ENCODE measurements at places on chromosomes 2 and 18. TPM values are rescaled to one million over a fixed set of nuclear protein-coding genes. Genes with fewer than 3 reads are reported as not detected.

ZNF142 gene
- total RNA-seq: 43.4 TPM

- no peaks in the 10 kb centered on the region for H3K4me1 ChIP-seq
- peaks cover 11% of the 10 kb centered on the region for H3K36me3 ChIP-seq
- no peak overlapping the region for H3K27ac ChIP-seq
- no peak overlapping the region for H3K4me3 ChIP-seq
Measured at GRCh38 chr2:223997938-223998337, 40.7 kb downstream of the MRPL44 start.

FTCDNL1 gene
- 2.0 TPM for total RNA-seq

- H3K4me3 ChIP-seq: no peak overlapping the region
- no peaks in the 10 kb centered on the region for H3K4me1 ChIP-seq
- peaks cover 3% of the 10 kb centered on the region for H3K36me3 ChIP-seq
Measured at GRCh38 chr2:231297108-231297908, 98.2 kb upstream of the B3GNT7 start.

DNA sequence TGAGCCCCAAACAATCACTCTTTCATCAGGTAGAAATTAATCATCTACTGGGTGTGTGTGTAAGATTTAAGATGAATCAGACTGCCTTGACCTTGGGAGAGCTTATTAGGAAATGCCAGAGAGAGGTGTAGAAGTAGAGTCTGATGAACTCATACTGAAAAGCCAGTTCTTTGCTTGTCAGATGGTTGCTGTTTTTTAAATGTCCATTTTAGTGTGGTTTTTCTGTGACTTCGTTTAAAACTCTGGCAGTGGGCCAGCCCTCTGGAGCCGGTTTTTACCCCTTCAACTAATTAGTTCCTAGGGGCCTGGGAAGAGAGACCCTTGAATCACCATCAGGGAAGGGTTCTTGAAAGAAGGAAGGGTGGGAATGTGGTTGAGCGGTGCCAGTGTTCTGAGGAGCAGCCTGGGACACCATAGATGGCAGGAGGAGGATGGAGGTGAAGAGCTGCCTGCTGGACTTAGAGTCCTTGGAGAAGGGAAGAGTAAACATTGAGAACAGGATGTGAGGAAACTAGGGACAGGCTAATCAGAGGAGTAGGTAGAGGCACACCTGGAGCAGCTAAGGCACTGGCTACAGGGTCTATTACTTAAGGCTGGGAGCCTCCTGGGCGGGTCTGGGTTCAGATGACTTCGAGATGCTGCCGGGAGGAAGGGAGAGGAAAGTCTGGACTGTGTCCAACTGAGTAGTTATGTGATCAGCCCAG, 66.1 kb downstream of the LRRFIP1 start:
- peaks cover 15% of the 10 kb centered on the region for H3K4me1 ChIP-seq
- DNase-seq: no peak
- H3K4me3 ChIP-seq: peak overlapping the region; percentile 75

Data from H9 (cell line).